ENCODE measurements at places on chromosomes 2 and 18.
A peak's percentile ranks its signal among the peaks of the same experiment; 100 is the strongest.

- DNase-seq: no peak
Observed at GRCh38 chr2:239814861-239815601, 210.1 kb downstream of the NDUFA10 start.

GRCh38 chr2:19256121-19256601 is 102.3 kb downstream of the OSR1 start:
- DNase-seq: no peak

DNA sequence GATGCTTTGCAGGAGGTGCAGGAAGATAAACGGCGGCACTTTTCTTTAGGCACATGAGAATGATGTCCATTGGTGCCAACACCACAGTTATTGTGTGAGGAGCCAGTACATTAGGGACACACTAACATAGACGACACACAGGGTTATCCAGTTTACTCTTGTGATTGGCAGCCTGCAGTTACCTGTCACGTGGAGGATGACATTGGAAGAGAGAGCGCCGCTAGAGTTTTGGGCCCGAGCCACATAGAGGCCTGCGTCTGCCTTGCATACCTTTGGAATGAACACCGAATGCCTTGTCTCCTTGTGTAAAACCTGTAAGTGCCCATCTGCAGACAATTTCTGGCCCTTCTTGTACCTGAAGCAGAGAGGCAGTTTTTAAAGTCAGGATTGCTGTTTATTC is 26.9 kb upstream of the TTN start:
- DNase-seq: no peak

DNA sequence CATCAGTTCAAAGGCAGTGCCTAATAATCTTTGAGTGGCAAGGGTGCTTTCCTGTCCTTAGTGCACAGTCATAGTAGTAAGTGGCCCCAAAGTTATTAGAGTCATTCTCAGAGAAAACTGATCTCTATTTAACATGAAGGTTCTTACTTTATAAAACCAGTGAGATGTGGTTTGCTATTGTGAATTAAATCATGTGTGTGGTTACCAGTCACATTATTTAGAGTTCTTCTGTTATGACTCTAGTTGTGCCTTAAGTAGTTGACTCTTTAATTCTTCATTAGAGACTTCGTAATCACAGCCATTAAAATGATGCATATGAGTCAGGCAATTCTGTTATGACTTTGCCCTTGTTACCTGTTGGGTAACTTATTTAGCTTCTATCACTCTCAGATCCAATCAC is 1392.9 kb upstream of the ACVR2A start:
- no peak for DNase-seq

DNA sequence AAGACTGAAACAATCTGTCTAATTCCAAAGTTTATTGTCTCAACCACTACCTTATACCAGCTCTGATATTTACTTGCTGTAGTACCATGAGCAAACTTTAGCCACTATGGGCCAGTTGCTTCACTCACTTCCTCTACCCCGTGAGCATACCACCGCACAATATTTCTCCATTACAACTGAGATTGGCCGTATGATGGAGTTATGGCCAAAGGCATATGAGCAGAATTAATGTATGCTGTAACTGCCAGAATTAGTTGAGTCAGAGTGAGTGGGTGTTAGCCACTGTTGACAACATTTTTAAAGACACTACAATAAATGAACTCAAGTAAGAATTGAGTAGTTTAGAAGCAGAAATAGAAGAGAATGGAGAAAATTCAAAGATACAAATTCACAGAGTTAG is 69.7 kb downstream of the LRATD1 start:
- no peak for DNase-seq

GRCh38 chr2:24565537-24565936 is 74.5 kb downstream of the NCOA1 start:
- DNase-seq: no peak

DNA sequence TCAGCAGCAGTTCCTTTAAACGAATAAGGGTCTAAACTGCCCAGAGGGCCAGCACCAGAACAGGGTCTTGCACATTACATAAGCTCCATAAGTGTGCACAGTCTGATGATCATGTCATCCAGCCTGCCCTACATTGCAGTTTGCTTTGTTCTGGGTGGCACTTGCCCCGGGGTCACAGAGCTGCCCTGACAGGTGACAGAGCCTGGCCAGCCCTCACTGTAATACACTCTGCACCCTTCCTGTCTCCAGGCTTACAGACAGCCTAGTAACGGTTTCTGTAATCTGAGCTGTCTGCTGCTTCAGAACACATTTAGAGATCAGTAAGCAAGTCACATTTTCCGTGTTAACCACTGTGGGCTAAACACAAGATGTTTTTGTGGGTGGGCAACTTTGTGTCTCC is 213.3 kb downstream of the FAM210A start:
- no peak for DNase-seq

DNA sequence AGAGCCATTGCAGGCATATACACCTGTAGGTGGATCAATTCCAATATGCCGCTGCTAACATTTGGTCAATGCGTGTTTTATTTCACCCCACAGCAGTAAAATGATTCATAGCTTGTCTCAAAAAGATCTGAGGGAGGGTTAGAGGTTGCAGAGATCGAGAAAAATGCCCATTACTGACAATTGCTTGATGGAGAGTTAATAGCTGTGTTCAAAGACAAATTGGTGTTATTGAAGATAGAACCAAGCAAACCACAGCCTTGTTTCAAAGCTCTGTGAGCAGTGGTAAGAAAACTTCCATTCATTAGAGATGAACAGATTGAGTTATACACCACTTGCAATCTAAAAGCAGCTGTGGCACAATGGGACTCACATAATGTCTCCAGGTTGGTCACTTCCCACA is 95.4 kb downstream of the KCNE4 start:
- no peak for DNase-seq

DNA sequence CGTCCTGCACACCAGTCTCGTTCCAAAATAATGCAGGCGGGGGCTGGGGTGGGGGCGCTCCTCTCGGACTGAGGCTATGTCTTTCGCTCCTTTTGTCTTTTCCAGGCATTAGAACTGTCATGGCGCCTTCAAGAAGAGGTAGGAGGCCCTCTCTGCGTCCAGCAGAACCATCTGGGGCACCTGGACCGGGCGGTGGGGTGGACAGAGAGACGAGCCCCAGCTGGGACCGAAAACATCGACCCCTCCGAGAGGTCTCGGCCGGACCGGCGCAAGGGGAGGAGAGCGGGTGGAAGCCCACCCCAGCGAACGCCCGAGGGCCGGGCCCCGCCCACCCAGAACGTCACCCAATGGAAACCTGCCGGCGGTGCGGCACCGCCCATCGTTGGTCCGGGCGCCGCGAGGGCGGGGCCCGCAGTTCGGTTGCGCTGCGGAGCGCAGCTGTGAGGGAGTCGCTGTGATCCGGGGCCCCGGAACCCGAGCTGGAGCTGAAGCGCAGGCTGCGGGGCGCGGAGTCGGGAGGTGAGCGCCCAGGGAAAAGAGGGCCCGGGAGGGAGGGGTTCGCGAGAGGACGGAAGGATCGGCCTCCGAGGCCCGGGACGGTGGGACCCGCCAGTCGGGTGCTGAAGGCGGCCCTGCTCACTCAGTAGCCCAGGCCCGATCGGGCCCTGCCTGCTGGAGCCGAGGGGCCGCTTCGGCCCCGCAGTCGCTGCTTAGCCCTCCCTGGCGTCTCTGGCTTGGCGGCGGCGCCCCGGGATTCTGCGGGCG is at the start of gene NRBP1:
Gene NRBP1 (plus strand): TSS at position 419 of the 765 bp plus-strand sequence. CDS start 4,643 bp downstream, outside the sequence.
- peak; percentile 88 for DNase-seq

DNA sequence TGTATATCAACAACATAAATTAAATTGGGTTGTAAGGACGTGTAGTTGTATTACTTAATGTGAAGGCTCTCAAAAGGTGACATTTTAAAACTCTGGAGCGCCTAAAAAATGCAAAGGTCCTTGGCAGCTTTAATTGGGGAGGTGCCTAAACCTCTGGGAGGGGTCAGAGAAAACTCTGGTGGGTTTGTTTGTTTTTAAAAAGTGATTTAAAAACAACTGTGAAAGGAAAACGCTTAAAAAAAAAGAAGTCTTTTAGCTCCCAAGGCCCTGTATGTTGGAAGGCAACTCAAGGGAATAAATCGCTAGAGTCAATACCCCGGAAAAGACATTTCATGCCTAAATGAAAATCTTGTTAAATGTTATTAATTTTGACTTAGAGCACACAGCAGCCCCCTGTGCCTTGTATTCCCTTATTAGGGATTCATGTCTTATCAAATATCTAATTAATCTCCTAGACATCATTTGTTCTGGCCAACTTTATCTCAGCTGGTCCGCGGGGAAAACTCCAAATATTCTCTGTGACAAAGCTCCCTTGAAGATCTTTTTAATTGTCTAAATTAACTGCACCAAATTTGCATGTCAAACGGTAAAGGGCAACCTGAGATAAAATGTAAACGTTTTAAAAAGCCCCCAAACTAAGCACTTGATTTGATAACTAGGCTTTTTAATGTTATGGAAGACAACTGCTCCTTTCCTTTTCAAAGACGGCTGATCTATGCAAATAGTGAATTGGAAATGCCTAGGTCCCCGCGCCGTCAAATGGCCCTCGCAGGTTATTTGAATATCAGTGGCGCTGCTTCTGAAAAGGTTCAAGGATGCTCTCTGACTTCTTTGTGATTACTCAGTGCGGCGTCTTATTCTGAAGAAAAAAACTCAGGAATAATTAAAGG is 4.2 kb downstream of the SP9 start:
- no peak for DNase-seq

- no peak for DNase-seq
Observed at GRCh38 chr18:8065284-8065683, 498.2 kb downstream of the PTPRM start.

GRCh38 chr2:184654945-184655344 is 56.6 kb downstream of the ZNF804A start:
- DNase-seq: no peak

GRCh38 chr2:201415149-201415548 is 36.1 kb downstream of the TRAK2 start:
- DNase-seq: no peak

DNA sequence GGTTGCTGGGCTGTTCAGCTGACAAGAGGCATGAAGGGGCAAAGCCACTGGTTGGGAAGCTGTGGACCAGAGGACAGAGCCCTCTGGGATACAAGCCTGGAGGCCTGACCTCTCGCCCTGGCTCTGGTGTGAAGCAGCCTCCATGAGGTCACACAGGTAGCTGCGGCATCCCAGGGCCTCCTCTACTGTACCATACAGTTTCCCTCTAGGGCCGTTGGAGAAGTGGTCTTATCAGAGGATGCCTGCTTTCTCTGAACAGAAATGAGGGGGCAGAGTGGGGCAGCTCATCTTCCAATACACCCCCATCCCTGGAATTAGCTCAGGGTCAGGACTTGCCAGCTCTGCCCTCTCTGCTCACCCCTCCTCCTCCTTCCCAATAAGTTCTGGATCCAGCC is 135.1 kb upstream of the SMAD2 start:
- DNase-seq: no peak

- no peak for DNase-seq
Observed at GRCh38 chr2:105885456-105885855, 140.7 kb downstream of the NCK2 start.

- DNase-seq: no peak
Observed at GRCh38 chr2:218748741-218749441, 33.1 kb upstream of the CYP27A1 start.

DNA sequence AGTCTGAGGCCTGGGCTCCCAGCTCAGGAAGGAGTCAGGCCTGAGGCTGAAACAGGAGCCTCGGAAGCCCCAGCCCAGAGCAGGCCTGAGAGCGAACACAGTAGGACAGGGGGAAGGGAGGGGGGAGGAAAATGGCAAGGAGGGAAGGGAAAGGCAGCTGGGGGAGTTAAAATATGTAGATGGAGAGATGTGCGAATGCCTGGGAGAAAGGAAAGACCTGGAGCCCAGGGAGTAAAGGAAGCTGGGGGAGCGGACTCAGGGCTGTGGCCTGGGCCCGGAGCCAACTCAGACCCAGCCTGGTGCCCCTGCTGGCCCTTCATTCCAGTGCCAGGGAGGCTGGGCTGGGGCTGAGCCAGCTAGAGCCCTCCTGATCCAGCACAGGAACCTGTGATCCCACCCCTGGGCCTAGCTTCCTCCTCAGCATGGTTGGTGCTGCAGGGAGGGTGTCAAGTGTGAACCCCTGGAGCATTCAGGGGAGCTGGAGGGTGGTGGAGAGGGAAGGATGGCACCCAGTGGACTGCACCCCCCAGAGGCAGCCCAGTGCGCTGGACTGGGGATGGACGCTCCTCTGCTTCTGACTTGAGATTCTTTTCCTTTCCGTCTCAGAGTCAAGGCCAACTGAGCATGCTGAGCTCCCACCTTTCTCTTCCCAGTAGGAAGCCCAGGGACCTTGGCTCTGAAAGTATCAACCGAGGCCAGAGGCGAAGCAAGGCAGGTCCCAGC is 46.3 kb downstream of the EMX1 start:
- DNase-seq: no peak

DNA sequence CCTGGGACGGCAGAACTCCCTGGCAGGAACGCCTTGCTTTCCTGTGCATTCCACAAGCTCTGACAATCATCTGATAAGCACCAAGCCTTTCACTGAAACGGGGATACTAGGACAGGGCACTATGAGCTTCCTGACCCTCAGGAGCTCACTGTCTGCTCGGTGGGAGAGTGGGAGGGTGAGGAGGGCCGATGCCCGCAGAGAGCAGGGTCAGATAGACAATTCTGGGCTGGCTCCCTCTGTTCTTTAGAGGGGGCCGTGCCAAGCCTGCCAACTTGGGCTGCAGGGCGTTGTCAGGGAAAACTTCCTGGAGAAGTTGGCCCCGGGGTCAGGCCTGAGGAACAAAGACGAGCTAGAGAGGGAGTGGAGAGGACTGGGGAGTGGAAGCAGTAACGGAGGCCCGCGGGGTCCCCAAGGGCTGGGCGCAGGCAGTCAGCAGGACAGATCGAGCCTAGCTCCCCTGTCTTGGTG is 82.0 kb downstream of the CTAGE1 start:
- no peak for DNase-seq

- no peak for DNase-seq
Observed at GRCh38 chr2:147500229-147500628, 344.6 kb upstream of the ACVR2A start.

GRCh38 chr18:13175266-13175665 is 43.3 kb upstream of the LDLRAD4 start:
- DNase-seq: no peak

- no peak for DNase-seq
Observed at GRCh38 chr2:74316627-74317295, 26.5 kb downstream of the SLC4A5 start.

DNA sequence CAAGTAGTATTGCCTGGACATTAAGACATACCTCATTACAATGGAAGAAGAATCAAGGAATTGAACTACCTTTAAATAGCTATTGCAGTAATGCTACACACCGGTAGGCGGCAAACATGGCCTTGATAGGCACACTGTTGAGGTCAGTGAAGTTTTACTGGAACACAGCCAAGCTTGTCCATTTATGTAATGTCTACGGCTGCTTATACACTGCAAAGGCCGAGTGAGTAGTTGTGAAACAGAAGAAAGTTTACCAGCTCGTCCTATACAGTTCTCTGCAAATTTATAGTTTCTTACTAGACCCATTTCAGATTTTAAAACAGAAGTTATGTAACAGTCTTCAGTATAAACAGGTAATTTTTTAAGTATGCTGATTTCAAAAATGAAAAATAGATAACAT is 38.8 kb downstream of the PPP4R1 start:
- DNase-seq: no peak

- no peak for DNase-seq
Observed at GRCh38 chr2:15159751-15160177, 401.4 kb downstream of the NBAS start.

GRCh38 chr2:42974721-42975717 is 182.6 kb upstream of the HAAO start:
- DNase-seq: peak; percentile 32

Measured in activated T-cell treated with anti-CD3 and anti-CD28 coated beads for 24 hours (primary cell).